ENCODE measurements at places on chromosomes 12 and 14.

- no peak for DNase-seq
Measured at GRCh38 chr12:69623970-69624369, 13.3 kb upstream of the LRRC10 start.

GRCh38 chr14:24813819-24814259 is 179.8 kb upstream of the GZMB start:
- no peak for DNase-seq

GRCh38 chr14:78316786-78317185 is 146.6 kb downstream of the NRXN3 start:
- no peak for DNase-seq

- peak; percentile 77 for DNase-seq
Measured at GRCh38 chr14:100640471-100641273, 53.5 kb upstream of the BEGAIN start.

DNA sequence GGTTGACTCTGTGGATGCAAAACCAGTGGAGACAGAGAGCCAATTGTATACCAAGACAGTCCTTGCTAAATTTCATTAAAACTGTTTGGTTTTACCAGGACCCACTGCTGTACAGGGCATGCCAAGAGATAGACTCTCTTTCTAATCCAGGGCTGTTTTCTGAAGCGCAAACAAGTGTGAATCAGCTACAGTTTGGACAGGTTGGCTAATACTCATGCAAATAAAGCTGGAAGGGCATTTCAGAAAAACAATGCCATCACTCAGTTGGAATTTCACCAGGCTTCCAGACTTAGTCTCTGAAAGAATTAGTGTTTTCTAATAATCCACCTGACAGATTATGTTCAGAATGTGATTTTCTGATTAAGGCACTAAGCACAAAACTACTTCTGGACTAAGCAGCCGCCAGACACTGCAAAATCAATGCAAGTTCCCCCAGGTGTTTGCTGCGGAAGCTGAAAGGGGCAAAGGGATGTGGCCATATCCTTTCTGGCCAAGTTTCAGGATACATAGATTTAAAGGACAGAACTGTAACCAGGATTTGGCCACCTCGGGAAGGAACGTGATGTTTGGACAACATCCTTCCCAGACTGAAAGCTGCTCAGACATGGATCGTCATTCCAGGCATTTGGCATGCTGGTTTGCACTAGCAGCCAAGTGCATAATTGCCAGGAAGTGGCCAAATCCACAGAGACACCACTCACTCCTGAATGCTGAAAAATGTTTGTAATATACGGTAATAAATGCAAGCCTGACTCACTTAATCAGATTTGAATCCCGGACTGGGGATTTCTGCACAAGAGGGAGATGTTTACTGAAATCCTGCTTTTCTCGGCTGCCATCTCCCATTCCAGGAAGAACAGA is 32.0 kb upstream of the CDKN3 start:
- DNase-seq = no peak

DNA sequence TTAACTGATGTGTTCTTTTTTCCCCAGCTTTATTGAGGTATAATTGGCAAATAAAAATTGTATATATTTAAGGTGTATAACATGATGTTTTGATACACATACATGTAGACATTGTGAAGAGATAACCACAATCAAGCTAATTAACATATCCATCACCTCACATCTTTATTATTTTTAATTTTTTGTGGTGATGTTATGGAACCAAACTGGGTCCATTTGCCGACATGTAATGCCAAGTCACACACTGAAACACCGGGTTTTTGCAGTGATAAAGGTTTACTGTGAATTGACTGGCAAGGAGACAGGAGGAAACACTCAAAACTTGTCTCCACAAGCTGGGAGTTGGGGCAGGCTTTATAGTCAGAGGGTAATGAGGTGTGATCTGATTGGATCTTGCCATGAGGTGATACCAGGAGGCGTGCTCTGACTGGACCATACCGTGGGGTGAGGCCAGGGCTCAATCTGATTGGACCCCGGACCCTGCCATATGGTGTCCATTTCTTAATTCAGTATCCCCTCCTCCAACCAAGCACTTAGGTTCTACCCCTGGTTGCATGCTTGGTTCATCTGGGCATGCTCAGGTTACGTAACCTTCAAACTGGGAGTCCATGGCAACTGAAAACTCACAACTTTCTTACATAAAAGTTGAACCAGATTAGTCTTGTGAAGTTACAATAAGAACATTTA is 11.8 kb upstream of the WSCD2 start:
- no peak for DNase-seq

DNA sequence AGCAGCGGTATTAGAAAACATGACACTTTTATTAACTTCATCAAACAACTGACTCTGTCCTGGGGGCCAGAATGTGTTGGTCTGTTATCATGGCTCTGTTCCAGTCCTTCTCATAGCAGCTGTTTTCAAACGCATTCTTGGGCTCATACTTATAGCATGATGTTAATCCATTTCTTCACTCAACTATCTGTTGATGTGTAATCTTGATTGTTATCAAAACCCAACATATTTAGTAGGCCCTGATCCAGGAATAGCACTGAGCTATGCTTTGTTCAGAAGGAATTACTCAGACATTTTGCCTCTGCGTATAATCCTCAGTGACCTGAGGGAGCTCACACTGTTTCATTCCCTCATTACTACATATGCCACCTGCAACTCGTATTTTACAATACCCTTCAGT is 315.9 kb downstream of the BMP4 start:
- DNase-seq = no peak

Measured in activated T-cell treated with anti-CD3 and anti-CD28 coated beads, Interleukin-2, amount 50 U/mL, for 24 hours (primary cell).